Natural killer cell treated with Interleukin-12 subunit alpha and Interleukin-12 subunit beta and Interleukin-15 and Interleukin-18, amount 100 ng/mL, for 72 hours (primary cell): ENCODE measurements at places on chromosomes 7 and 10.

- no peak for DNase-seq
Observed at GRCh38 chr7:132072873-132073272, 503.4 kb downstream of the PLXNA4 start.

DNA sequence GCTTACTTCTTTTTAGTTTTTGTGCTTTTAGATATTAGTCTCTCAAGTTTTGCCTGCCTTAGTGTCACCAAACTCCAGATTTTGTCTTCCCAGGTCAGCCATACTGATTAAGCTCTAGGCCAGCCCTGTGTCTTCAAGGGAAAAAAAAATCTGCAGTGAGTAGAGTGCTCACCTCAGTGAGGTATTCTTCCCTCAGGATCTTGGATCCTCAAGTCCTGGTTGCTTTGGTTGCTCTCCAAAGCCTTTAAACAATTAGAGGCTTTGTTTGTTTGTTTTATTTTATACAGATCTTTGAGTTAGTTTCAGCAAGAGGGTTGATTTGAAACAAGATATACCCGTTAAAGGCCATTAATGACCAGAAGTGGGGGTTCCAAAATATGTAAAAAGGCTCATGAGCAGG, 165.2 kb downstream of the GPR158 start:
- no peak for DNase-seq

DNA sequence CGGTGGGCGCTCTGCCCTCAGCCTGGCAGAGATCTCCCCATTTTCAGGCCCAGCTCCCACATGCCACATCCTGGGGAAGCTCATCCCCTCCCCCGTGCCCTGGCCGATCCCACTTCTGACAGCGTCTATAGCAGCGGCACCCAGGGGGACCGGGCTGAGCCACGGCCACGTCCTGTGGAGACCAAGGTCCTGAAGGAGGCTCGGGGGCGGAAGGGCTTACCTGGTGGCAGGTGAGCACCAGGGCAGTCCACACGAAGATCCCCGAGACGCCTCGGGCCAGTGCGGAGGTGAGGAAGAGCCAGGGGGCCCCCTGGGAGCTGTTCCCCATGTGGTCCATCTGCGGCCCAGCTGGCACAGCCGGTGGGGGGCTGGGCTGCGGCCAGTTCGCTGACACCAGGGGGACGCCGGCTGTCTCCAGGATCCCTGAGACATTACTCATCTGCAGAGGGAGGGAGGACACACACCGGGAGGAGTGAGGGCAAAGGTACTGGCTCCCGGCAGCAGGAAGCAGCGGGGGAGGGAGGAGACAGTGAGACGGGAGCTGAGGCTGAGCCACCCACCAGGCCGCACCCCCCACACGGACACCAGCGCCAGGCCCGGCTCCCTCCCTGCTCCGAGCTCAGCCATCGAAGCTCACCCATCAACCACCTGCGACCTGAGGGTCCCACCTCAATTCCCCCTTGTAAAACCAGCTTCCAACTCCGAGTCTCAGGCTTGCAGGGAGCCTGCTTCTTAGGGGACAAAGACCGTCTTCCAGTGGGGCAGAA, 776 bp downstream of the TMEM184A start:
- no peak for DNase-seq

GRCh38 chr7:1092806-1093501, 5.0 kb downstream of the GPER1 start:
- no peak for DNase-seq

DNA sequence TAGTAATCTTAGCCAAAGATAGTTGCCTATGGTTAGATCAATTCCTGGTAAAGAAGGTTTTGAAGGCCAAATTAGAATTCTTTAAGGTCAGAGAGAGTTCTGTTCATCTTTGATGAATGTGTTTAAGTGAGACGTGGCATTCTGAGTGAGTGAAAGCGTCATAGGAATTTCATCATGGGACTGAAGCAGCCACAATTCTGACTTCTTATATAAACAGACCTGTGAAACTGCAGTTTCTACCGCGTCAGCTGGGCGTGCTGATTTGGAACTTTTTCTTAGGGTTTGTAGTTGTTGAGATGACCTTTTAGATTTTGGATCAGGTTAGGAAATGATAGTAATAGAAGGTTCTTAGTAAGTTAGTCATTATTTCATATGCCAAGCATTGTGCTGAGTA, 103.8 kb downstream of the CNNM2 start:
- no peak for DNase-seq

DNA sequence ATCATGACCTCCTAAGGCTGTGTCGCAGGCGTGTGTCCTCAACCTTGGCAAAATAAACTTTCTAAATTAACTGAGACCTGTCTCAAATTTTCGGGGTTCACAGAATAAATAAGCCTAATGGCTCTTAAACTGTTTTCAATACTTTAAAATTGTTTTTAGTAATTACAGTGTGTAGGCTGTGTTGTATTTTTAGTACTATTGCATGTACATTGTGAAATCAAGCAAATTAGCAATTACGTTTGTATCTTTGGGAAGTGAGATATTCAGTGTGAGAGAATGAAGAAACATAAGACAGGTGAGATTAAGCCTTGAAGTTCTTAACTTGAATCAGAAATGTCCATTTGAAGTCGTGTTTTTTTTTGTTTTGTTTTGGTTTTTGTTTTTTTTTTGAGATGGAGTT, 4.8 kb upstream of the AKR1B10 start:
- no peak for DNase-seq

DNA sequence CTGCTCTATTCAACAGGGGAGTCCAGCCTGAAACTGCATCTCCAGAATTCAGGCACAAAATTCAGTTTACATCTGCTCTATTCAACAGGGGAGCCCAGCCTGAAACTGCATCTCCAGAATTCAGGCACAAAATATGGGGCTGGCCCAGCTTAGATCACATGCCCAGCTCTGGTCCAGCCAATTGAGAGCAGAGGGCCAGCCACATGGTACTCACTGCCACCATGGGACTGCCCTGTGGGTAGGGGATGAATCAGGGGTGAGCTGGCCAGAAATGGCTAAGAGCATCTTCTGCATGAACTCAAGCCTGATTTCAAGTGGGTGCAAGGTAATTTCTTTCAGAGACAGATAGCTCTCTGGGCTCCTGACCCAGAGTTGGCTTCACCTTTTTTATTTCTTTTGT, 156.6 kb upstream of the LYZL2 start:
- DNase-seq = no peak

DNA sequence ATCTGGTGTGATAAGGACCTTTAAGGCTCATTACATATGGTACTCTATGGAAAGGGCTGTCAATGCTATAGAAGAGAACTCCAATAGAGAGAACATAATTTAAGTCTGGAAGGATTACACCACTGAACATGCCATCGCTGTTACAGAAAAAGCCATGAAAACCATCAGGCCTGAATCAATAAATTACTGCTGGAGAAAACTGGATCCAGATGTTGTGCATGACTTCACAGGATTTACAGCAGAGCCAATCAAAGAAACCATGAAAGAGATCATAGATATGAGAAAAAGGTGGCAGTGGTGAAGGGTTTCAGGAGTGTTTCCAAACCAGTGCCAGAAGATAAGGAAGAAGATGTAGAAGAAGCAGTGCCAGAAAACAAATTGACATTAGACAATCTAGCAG, 18.9 kb upstream of the GPR22 start:
- no peak for DNase-seq

- no peak for DNase-seq
Observed at GRCh38 chr7:116715077-116715476, 43.1 kb downstream of the MET start.
